CD4-positive, CD25-positive, alpha-beta regulatory T cell (primary cell): ENCODE measurements at places on chromosomes 13 and 19. TPM values are rescaled to one million over a fixed set of nuclear protein-coding genes. Genes with fewer than 3 reads are reported as not detected.
A peak's percentile ranks its signal among the peaks of the same experiment; 100 is the strongest.

Gene TSSK6
- 6.2 TPM for total RNA-seq

Gene GRK1
- total RNA-seq: not detected

Gene GARRE1
- total RNA-seq: 47.4 TPM

Gene MED25
- total RNA-seq: 67.9 TPM

GRCh38 chr19:2353159-2353886 is 6.7 kb upstream of the TMPRSS9 start:
- no peak overlapping the region for H3K4me3 ChIP-seq
- H3K27me3 ChIP-seq: no peaks in the 10 kb centered on the region
- no peak overlapping the region for H3K27ac ChIP-seq
- no peak for DNase-seq
- H3K4me1 ChIP-seq: no peaks in the 10 kb centered on the region

DNA sequence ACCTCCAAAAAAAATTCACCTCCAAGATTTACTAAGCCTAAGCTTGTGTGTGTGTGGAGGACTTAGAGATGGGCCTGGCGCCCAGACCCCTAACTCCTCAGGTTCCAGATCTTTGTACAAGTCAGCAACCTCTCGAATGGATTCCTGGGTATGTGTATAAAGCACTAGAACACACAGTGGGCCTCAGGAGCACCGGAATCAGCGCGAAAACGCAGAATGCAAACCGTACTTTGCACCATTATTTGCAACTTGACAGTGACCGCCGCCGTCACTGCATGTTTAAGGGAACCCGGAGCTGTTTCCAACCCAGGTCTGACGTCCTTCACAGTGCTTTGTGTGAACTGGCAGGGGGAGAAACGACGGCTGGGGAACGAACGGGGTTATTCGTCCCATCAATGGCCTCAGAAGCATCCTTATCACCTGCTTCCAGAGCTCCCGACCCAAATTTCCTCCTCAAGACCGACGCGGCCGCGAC is 688 bp downstream of the ZNF606 start:
- no peak for DNase-seq
- peaks cover 11% of the 10 kb centered on the region for H3K4me1 ChIP-seq
- no peaks in the 10 kb centered on the region for H3K27me3 ChIP-seq
- peak overlapping the region; percentile 85 for H3K27ac ChIP-seq

DNA sequence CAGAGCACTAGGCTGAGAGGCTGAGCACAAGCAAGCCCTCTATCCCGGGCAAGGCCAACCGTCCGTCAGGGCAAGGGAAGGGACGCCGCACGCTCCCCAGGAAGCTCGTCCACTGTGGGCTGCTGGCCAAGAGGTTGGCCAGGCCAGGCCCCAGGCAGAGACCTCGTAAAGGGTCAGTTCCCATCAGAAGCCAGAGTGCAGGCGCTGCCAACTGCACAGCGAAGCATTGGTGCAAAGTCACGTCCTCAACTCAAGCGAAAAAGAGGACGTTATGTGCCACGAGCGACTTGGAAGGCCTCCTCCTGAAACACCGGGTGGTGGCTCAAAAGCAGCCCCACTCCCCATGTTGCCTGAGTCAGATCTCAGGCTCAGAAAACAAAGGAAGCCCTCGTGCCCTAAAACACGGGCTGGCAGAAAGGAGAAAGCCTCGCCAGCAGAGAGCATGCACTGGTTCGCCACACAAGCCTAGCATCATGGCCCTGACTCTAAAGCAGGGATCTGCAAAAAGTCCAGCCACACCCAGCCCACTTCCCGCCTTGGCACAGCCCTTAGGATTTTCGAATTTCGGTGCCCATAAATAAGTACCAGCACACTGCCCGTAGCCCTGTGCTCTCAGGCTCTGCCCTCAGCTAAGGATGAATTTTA is 4.7 kb downstream of the AKAP8 start:
- H3K27me3 ChIP-seq: no peaks in the 10 kb centered on the region
- peaks cover 20% of the 10 kb centered on the region for H3K4me1 ChIP-seq
- no peak for DNase-seq
- peaks cover 45% of the 10 kb centered on the region for H3K36me3 ChIP-seq

- no peak for DNase-seq
- no peak overlapping the region for H3K4me3 ChIP-seq
- H3K27ac ChIP-seq: no peak overlapping the region
- H3K36me3 ChIP-seq: no peaks in the 10 kb centered on the region
These were observed 5.7 kb downstream of the SLC7A9 start for GRCh38 chr19:32863841-32864240.

DNA sequence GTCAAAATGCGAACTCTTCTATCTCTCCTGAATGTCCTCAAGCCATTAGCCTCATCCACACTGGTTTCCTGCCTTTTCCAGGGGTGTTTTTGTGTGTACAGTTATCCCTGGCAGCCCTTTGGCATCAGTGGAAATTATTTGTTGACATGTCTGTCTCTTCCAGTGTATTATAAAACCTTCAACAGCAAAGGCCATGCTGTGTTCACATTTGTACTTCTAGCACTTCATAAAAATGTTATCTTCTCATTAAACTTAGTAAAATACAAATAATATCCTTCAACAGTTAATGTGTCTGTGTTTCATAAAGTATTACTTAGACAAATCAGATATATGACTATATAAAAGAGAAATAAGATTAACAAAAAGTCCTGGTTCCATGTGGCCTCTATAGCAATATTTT is 359.5 kb upstream of the ARGLU1 start:
- H3K27me3 ChIP-seq: no peaks in the 10 kb centered on the region
- H3K36me3 ChIP-seq: no peaks in the 10 kb centered on the region
- no peak for DNase-seq

GRCh38 chr19:42280815-42281145 is 11.7 kb downstream of the CIC start:
- H3K36me3 ChIP-seq: no peaks in the 10 kb centered on the region
- DNase-seq: no peak
- no peak overlapping the region for H3K4me3 ChIP-seq
- peak overlapping the region; percentile 91 for H3K27ac ChIP-seq
- peaks cover 69% of the 10 kb centered on the region for H3K4me1 ChIP-seq
- H3K27me3 ChIP-seq: no peaks in the 10 kb centered on the region

GRCh38 chr13:66974174-66974573 is 256.0 kb downstream of the PCDH9 start:
- no peaks in the 10 kb centered on the region for H3K4me1 ChIP-seq
- H3K4me3 ChIP-seq: no peak overlapping the region
- no peak for DNase-seq
- no peaks in the 10 kb centered on the region for H3K36me3 ChIP-seq

DNA sequence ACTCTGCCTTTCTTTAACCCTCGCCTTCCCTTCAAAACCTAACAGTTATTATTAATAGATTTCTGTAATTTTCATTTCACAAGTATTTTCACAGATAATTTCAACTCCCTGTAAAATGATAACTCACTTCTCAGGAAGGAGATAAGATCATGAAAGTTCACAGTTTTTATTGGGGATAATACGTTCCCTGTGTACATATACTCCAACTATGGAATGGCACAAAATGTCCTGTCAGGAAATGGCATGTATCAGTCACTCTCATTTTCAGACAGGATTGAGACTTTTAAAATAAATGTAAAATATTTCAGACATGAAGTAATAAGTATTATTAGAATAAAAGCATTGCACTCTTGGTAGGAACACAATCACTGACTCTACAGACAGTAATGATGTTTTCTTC is 932 bp upstream of the TRAPPC2B start:
- peak overlapping the region; percentile 80 for H3K4me3 ChIP-seq
- H3K36me3 ChIP-seq: peaks cover 5% of the 10 kb centered on the region
- no peaks in the 10 kb centered on the region for H3K27me3 ChIP-seq
- peak overlapping the region; percentile 94 for H3K27ac ChIP-seq
- peaks cover 7% of the 10 kb centered on the region for H3K4me1 ChIP-seq

GRCh38 chr19:32359581-32359980 is 14.2 kb downstream of the ZNF507 start:
- H3K4me1 ChIP-seq: no peaks in the 10 kb centered on the region
- H3K27ac ChIP-seq: no peak overlapping the region
- H3K27me3 ChIP-seq: no peaks in the 10 kb centered on the region
- H3K36me3 ChIP-seq: peaks cover 90% of the 10 kb centered on the region

DNA sequence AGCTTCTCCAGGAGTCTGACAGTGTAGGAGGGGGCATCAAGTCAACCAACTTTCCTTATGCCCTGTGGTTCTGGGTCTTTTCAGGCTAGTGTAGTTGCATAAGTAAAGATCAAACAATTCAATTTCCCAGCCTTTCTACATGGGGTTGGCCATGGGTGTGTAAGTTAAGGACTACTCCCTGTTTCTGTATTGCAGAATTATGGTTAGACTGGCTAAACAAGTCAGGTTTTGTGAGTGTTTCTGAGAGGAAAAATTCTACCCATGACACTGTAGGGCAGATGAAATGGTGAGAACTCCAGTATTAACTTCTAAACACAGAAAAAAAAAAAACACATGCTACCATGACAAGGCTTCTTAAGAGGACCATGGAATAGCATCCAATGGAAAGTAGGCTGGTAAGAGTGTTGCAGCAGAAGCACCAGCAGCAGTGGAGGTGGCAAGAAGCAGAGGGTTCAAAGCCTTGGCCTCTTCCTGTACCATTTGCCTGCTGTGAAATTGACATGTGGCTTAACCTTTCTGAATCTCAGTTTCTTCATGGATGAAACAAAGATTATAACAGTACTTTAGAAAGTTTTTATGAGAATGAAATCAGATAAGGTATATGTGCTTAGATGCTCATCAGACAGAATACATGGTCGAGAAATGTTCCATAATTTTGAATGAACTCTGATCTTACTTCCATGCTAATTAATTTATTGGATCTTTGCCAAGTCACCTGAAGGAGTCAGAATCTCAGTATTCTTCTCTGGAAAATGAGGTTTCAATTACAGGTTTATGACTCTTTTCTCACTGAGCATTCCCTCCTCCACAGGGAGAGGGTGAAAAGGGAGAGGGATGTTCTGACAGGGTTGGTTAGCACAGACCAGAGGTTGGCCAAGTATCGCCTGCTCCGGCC is 11.4 kb upstream of the SCEL start:
- no peaks in the 10 kb centered on the region for H3K36me3 ChIP-seq
- no peak overlapping the region for H3K4me3 ChIP-seq
- no peaks in the 10 kb centered on the region for H3K4me1 ChIP-seq
- H3K27ac ChIP-seq: no peak overlapping the region

- no peaks in the 10 kb centered on the region for H3K36me3 ChIP-seq
- no peaks in the 10 kb centered on the region for H3K4me1 ChIP-seq
- DNase-seq: no peak
- H3K27me3 ChIP-seq: no peaks in the 10 kb centered on the region
- no peak overlapping the region for H3K4me3 ChIP-seq
- H3K27ac ChIP-seq: no peak overlapping the region
These were observed 1.5 kb upstream of the IGSF23 start for GRCh38 chr19:44611812-44612295.

DNA sequence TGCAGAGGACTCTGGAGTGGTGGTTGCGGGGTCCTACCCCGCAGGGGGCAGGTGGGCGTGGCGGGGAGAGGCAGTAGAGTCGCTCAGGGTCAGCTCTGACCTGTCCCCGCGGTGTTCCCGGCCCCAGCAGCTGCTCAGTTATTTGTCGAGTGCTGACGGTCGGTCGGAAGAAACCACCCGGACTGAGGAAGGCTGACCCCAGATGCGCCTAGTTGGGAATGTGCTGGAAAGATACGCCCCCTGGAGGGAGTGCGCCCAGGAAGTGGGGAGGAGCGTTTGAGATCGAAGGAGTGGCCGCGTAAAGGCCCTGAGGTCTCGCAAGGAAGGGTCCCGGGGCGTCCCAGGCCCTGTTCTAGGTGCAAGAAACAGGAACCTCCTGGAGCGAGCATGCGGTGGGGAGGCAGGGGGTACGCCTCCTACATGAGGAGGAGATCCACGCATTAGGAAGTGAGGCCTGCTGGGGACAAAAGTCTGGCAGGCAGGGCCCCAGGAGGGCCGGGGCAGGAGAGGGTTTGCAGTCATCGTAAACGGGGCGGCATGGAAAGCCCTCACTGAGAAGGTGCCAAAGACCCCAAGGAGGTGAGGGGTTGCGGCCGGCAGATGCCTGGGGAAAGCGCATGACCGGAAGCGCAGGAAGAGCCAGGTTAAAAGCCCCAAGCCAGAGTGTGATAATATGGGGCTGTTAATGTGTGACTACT is 9.2 kb downstream of the CCDC8 start:
- peaks cover 12% of the 10 kb centered on the region for H3K4me1 ChIP-seq
- no peak overlapping the region for H3K27ac ChIP-seq
- peaks cover 7% of the 10 kb centered on the region for H3K27me3 ChIP-seq

DNA sequence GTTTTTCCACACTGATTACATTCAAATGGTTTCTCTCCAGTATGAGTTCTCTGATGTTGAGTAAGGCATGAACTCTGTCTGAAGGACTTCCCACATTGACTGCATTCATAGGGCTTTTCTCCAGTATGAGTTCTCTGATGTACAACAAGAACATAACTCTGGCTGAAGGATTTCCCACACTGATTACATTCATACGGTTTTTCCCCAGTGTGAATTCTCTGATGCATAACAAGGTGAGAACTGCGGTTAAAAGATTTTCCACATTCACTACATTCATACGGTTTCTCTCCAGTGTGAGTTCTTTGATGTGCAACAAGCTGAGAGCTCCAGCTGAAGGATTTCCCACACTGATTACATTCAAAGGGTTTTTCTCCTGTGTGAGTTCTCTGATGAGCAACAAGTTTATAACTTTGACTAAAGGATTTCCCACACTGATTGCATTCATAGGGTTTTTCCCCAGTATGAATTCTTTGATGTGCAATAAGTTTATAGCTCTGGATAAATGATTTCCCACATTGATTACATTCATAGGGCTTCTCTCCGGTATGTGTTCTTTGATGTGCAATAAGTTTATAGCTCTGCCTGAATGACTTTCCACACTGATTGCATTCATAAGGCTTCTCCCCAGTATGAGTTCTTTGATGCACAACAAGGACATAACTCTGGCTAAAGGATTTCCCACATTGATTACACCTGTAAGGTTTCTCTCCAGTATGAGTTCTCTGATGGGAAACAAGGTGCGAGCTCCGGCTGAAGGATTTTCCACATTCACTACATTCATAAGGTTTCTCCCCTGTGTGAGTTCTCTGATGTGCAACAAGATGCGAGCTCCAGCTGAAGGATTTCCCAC is 23.5 kb downstream of the ZNF180 start:
- peaks cover 49% of the 10 kb centered on the region for H3K36me3 ChIP-seq
- peak; percentile 17 for DNase-seq
- no peak overlapping the region for H3K27ac ChIP-seq
- no peaks in the 10 kb centered on the region for H3K27me3 ChIP-seq

DNA sequence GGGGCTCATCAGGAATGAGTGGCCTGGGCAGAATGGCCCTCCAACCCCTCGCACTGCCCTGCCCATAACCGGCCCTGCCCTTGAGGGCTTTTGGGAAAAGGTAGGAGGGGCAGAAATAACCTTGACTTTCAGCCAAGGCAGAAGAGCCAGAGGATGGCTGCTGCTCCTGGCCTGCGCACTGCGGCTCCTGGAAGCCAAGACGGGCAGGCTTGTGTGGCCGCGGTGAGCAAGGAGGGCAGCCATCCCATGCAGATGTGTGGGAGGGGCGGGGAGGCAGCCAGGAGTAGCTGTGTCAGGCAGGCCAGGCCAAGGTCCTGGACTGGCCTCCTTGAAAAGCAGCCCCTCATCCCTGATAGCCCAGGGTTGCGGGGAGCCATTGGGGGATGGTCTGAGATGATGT is 57.6 kb upstream of the URI1 start:
- H3K27me3 ChIP-seq: no peaks in the 10 kb centered on the region
- no peak overlapping the region for H3K4me3 ChIP-seq
- H3K27ac ChIP-seq: no peak overlapping the region
- no peaks in the 10 kb centered on the region for H3K4me1 ChIP-seq
- H3K36me3 ChIP-seq: no peaks in the 10 kb centered on the region

- H3K36me3 ChIP-seq: no peaks in the 10 kb centered on the region
- DNase-seq: no peak
- H3K4me3 ChIP-seq: no peak overlapping the region
- H3K4me1 ChIP-seq: no peaks in the 10 kb centered on the region
These were observed 20.6 kb upstream of the TNFSF11 start for GRCh38 chr13:42553098-42554046.
